ENCODE measurements at places on chromosomes 6 and 20.

GRCh38 chr6:48397887-48398286, 286.9 kb upstream of the PTCHD4 start:
- DNase-seq: no peak

GRCh38 chr6:11815231-11815630, 36.6 kb upstream of the ADTRP start:
- no peak for DNase-seq

DNA sequence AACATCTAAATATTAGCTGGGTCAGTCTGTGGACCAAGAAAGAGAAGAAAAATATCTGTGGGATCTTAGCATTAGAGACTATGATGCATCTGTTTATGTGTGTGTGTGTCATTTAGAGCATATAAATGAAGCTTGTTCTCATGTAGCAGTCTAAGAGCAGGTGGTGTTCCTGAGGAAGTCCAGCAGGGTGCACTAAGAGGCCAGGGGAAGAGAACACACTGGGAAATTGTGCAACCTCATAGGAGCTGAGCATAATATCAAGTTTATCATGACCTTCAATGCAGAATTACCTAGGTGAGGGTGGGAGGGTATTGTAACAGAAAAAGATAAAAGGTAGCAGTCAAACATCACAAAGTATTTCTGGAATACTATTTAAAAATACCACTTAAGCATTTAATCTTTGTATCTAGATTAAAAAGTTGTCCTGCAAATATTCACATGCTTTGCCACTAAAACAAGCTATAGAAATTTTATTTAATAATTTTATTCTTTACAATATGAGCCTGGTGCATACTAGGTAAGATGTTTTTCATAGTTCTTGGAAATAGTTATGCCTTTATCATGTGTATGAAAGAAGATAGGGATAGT, 80.5 kb downstream of the SMPDL3A start:
- no peak for DNase-seq

GRCh38 chr20:24461848-24462247, 7.6 kb upstream of the SYNDIG1 start:
- DNase-seq: no peak

- no peak for DNase-seq
These were observed 29.1 kb upstream of the PKIG start for GRCh38 chr20:44552950-44553908.

DNA sequence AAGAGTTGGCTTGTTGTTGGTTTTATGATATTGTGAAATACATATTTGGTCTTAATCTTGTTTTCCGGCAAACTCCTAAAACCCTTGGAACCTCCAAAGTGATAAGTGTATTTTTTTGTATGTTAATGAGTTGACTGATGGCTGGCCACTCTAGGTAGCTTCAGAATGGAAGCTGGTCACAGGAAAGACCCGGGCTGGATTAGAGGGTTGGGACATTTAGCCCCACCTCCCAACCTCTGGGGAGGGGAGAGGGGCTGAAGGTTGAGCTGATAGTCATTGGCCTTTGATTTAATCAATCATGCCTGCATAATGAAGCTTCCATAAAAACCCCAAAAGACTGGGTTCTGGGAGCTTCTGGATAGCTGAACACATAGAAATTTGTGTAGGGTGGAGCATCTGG, 42.7 kb downstream of the SASH1 start:
- no peak for DNase-seq

GRCh38 chr20:35129647-35130069, 17.5 kb downstream of the EDEM2 start:
- DNase-seq: no peak

DNA sequence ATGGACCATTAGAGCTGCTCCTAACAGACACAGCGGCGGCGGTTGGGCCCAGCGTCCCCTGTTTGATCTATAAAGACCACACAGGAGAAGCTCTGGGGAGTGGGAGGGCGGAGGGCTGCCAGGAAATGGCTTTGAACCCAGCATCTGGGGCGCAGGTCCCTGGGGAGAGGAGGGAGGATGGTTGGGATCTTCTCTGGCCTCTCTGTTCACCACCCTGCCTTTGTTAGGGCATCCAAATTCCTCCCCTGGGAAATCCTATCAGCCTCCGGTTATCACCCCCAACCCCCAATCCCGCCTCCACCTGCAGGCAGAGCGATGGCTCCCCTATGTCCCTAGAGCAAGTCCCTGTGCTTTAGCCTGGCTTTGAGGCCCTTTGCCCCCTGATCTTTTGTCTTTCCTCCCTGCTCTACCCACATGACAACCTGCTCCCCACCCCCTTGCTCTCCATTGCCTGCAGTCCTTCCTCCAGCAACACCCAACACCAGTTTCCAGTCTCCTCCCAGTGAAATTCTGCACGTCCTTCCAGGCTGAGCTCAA, 7.1 kb downstream of the XKR7 start:
- no peak for DNase-seq

GRCh38 chr20:22159276-22159675, 425.1 kb downstream of the FOXA2 start:
- no peak for DNase-seq

- no peak for DNase-seq
These were observed 3.5 kb upstream of the CDYL start for GRCh38 chr6:4772750-4773149.

DNA sequence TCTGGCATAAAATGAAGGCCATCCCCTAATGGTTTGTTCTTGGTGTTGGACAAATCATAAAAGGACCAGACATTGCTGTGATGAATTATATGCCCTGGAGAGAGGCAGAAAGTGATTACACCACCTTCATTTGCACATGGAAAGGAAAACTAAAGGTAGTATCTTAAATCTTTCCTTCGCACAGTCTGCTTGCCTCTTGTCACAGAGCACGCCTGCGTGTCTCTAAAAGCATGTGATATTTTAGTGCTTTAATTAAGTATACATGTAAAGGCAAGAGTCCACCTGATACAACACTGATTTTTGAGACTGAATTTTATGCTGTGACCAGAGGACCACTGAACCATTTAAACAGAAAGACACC, 28.8 kb upstream of the PLAGL1 start:
- DNase-seq: no peak

DNA sequence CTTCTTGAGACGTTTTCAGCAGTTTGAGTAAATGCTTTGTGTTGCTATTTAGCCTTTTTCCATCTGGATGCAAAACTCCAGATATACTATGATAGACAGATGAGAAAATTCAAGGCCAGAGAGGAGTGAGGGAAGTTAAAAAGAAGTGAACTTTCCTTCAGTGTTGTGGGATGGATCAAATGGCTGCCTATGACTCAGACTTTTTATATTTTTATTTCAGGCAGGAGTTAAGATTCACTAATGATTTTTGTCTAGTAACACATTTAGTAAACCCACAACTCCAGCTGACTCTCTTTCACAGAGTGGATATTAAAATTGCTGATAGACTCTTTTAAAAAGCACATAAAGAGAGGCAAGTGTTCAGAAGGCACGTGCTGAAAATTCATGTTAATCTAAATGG, 23.2 kb upstream of the PTCHD4 start:
- DNase-seq: no peak

- no peak for DNase-seq
These were observed 7.7 kb downstream of the GNMT start for GRCh38 chr6:42968126-42968701.

- no peak for DNase-seq
These were observed 207.6 kb upstream of the CDH4 start for GRCh38 chr20:61044499-61044898.

GRCh38 chr6:6452002-6452401, 131.5 kb upstream of the F13A1 start:
- no peak for DNase-seq

DNA sequence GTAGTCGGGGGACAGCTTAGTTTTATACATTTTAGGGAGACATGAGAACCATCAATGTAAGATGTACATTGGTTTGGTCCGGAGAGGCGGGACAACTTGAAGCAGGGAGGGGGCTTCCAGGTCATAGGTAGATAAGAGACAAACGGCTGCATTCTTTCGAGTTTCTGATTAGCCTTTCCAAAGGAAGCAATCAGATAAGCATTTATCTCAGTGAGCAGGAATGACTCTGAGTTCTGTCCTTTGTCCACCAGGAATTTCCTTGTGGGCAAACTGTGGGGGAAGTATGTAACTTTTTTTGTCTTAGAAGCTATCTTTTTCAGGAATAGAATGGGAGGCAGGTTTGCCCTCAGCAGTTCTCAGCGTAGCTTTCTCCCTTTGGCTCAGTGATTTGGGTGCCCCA, 1.4 kb downstream of the YTHDF1 start:
- DNase-seq: no peak

Data from omental fat pad (tissue), 4 donors.